Hair follicle dermal papilla cell (primary cell): ENCODE measurements at places on chromosomes 12 and 14. TPM values are rescaled to one million over a fixed set of nuclear protein-coding genes. Genes with fewer than 3 reads are reported as not detected.

The NFATC4 gene
- 285 and 343 TPM in 2 replicates for total RNA-seq

The TMEM30B gene
- 0.49 TPM in 2 replicates for total RNA-seq

The OVCH1 gene
- total RNA-seq = not detected in 2 replicates

The PTGER2 gene
- 0.97 and 1.1 TPM in 2 replicates for total RNA-seq

The GLTP gene
- 47.2 and 56.3 TPM in 2 replicates for total RNA-seq

The GPR132 gene
- 0.16 TPM in 1 of 2 replicates, not detected in the other for total RNA-seq

The TAS2R19 gene
- total RNA-seq = 4.9 and 9.6 TPM in 2 replicates

The MYO1A gene
- total RNA-seq = 0.12 TPM in 1 of 2 replicates, not detected in the other

The FOXN4 gene
- not detected in 2 replicates for total RNA-seq

The CSRNP2 gene
- total RNA-seq = 23.0 and 25.0 TPM in 2 replicates

The SLC38A4 gene
- total RNA-seq = 7.5 and 11.0 TPM in 2 replicates

The FRS2 gene
- 85.7 and 94.6 TPM in 2 replicates for total RNA-seq

The RASSF9 gene
- total RNA-seq = 2.3 and 3.2 TPM in 2 replicates

The SYCP3 gene
- 0.16 TPM in 1 of 2 replicates, not detected in the other for total RNA-seq

The OR4K1 gene
- not detected in 2 replicates for total RNA-seq
